ENCODE measurements at places on chromosomes 4 and X.

- DNase-seq: peak; percentile 22
Observed at GRCh38 chrX:129737916-129738315, 863 bp upstream of the XPNPEP2 start.

GRCh38 chr4:140719686-140720085 is 36.5 kb downstream of the TBC1D9 start:
- no peak for DNase-seq

GRCh38 chrX:12443534-12444098 is 305.3 kb downstream of the FRMPD4 start:
- DNase-seq: no peak

DNA sequence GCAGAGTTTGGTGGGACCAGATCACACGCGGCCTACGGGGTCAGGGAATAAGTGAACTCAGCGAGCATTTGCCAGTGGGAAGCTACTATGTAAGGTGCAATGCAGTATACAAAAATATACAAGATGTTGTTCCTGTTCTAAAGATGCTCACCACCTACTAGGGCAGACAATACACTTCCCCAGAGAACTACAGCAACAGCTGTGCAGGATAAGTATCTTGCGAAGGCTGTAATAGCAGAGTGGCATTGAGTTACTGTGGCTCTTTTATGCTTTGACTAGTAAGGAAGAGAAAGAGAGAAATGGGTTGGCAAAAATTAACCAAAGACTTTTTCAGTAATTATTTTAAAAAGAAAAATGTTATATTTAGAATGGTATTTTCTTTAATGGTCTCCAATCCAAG is 61.2 kb downstream of the CDS1 start:
- no peak for DNase-seq

- no peak for DNase-seq
Observed at GRCh38 chr4:23717528-23718248, 172.2 kb downstream of the PPARGC1A start.

- no peak for DNase-seq
Observed at GRCh38 chrX:72662020-72662747, 51.9 kb downstream of the PHKA1 start.

DNA sequence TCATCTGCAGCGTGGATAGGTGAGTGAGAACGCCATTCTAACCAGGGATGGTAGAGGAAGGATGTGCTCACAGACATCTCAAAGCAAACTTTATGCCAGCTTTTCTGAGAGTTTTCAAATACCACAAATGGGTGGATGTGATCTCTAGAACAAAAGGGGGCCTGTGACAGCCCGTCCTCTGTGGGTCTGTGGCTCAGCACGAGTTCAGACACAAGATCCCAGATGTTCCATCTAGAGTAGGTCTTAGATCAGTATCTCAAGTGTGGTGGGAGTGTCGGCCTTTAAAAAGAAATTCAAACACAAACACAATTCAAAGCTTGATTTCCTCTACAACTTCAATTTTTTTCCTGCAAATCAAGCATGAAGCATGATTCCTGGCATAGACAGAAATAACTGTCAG is 22.8 kb downstream of the QDPR start:
- no peak for DNase-seq

- no peak for DNase-seq
Observed at GRCh38 chr4:146640465-146641061, 1.9 kb downstream of the POU4F2 start.

DNA sequence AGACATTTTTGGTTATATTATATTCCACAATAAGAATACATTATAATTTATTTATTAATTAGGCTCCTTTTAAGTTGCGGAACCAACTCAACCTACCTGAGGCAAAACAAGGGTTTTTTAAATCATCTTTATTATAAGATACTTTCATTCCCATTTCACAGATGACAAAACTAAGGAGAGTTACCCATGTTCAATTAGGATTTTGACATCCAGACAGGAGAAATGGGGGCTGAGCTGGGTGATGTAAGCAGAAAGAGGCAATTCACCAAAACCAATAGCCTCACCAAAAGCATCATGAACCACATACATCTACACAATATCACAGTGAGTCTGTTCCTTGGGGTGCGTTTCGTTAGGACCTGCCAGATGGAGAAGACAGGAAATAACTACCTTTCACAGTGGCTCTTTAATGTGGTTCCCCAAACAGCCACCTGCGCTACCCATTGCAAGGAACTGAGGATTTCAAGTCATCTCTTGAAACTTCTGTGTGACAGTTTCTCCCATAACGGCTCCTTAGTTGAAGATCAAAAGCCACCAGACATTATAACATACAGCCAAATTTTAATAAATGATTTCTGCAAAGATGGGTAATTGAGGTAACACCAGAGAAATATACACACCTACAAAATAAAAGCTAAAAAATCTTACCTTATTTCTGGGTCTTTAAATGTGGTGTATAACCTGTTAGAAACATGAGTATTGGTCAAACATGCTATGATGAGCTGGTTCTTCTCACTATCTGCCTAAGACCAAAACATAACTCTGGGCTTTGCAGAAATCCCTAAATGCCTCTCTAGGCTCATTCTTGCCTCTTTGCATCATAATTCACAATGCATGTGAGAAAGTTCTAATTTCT is 190.6 kb upstream of the LEF1 start:
- DNase-seq: peak; percentile 39
